ENCODE measurements at places on chromosomes 11 and 22.

GRCh38 chr22:44597616-44598015 is 99.6 kb upstream of the RTL6 start:
- DNase-seq = no peak

DNA sequence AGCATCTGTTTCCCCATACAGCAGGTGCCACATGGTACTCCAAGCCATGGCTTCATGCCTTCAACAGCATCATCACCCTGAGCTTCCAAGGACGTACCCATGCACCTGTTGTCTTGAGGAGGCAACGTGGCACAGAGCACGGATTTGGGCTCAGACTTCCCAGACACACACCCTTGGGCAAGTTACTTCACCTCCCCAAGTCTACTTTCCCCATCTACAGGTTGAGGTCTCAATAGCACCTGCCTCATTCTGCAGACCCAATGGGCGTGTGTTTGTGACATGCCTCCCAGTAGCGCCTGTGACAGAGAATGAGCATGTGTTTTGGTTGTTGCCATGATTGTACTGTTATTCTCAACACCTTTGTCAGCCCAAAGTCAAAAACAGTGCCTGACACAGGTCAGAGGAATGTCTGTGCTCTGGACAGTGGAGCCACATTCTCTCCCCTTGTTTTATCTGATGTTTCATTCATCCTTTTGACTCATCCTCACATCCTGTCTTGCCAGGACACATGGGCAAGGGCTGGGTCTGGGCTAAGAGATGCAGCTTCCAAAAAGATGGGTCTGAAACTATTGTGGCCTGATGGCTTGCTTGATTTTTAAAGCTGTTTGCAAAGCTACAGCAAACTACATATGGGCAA is 53.4 kb upstream of the CCND1 start:
- DNase-seq = peak; percentile 62

DNA sequence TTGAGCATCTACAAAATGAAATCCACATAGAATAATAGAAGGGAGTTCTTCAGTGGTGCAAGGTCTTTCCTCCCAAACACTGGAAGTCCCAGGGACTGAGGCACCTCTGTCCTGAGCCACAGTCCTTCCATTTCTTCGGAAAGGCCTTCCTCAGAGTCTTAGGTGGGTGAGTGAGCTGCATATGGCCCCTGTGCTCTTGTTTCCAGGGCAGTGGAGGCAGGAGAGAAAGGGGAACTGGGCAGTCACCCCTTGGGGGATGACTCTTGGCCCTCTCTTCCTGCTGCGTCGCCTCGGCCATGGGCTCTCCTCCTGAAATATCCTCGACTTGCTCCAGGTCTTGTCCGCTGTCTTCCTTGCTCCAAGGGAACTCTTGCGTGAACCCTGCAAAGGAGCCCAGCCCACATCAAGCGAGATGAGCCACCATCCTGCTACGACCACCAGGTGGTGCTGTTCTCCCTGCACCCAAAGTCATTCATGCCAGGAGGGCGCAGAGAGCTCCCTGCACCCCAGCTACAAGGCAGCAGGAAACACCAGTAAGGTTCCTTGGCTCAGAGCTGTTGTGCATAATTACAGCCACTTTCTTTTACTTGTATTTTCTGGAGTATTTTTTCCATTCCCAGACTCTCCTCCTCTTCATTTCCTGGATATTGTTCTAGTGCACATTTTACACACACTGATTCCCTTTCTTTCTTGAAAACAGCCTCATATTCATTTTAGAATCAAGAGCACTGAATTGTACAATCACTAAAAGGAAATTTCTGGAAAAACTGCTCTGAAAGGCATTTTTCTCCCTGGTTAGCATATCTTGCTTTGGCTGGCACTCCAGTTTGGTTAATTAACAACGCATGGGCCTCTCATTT is 397.8 kb downstream of the OPCML start:
- DNase-seq = peak; percentile 51

DNA sequence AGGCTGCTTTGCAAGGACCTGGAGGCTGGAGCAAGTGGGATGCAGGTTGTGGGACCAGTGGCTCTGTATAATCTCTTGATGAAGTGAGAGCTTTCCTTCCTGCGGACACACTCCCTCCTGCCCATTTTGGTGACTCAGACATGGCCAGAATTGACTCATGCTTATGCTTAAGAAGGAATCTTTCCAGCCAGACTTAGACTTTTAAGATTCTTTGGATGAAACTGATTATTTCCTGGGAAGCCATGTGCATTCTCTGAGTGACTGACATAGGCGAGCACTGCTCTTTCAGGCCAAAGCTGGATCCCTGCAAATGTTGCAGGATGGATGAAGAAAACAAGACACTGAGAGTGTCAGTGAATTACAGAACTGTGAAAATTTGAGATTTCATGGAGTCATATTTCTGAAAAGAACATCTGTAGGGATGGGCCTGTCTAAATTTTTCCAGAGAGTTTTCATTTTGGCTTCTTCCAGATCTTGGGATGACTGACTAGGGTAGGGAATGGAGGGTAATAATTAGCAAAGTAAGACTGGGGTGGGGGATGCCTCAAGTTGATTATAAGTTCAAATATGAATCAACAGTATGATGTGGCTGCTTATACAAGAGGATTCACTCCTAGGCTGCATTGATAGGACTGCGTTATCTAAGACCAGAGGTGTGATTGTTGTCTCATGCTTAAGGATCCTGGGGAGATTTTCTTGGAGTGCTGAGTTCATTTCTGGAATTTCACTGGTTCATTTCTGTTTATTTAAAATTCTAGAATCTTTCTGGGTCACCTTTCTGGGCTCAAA is 195.8 kb downstream of the HIPK3 start:
- DNase-seq = peak; percentile 91

Data from fibroblast of skin of scalp (primary cell).